ENCODE measurements at places on chromosomes 2 and 18. TPM values are rescaled to one million over a fixed set of nuclear protein-coding genes. Genes with fewer than 3 reads are reported as not detected.
A peak's percentile ranks its signal among the peaks of the same experiment; 100 is the strongest.

DNA sequence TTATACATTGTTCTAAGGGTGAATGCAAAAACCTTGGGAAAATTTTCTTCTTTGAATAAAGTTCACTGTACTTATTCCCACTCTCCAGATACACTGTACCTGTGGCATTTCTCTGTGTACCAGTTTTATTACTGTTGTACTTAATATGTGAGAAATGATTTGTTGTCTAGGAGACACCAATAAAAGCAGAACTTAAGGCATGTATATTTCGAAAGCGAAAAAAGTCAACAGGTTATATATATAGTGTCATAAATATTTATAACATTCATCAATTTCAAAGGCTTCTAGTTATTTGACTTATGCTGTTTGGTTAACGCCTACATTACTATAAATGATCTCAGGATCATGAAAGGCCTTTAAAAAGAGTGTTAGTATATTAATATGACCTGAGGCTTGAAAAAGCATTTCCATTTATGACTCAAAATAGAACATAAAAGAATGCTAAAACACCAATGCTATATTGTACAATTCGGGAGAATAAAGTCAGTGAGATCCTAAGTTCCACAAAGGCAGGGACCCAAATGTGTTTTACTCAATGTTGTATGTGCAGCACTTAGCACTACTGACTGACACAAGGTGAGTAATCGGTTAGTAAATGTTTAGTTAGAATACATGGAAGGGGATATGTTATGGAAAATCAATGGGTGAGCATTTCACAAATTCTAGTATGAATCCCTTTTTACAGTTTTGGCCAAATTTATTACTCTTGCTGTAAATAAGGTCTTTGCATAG lies 32.2 kb upstream of the HNRNPA3 start:
- no peak overlapping the region for H3K27ac ChIP-seq
- DNase-seq, result no peak
- no peaks in the 10 kb centered on the region for H3K27me3 ChIP-seq
- H3K4me3 ChIP-seq, result no peak overlapping the region
- no peaks in the 10 kb centered on the region for H3K36me3 ChIP-seq

DNA sequence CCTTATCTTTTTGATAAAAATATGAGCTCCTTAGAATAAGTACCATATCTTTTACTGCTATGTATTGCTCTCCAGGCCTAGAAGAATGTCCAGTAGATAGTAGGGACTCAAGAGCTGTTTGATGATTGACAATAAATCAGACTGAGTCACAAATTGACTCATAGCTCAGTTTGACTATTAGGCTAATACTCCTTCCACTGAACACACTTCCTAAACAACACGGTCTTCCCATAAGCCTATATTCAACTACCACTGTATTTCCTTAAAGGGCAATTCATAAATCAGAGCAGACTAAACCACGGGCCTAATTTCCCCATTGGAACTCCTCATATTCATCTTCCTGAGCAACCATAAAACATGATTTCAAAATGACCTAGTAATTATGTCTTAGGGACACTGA lies 258.5 kb downstream of the ALK start:
- no peaks in the 10 kb centered on the region for H3K36me3 ChIP-seq
- no peak for DNase-seq
- no peaks in the 10 kb centered on the region for H3K4me1 ChIP-seq
- H3K27me3 ChIP-seq, result no peaks in the 10 kb centered on the region
- no peak overlapping the region for H3K27ac ChIP-seq

GALR1 gene
- total RNA-seq, result not detected

GRCh38 chr2:216651351-216651881 lies 18.2 kb downstream of the IGFBP2 start:
- H3K27ac ChIP-seq, result no peak overlapping the region
- H3K4me3 ChIP-seq, result no peak overlapping the region
- H3K27me3 ChIP-seq, result peaks cover 4% of the 10 kb centered on the region
- no peaks in the 10 kb centered on the region for H3K36me3 ChIP-seq

DNA sequence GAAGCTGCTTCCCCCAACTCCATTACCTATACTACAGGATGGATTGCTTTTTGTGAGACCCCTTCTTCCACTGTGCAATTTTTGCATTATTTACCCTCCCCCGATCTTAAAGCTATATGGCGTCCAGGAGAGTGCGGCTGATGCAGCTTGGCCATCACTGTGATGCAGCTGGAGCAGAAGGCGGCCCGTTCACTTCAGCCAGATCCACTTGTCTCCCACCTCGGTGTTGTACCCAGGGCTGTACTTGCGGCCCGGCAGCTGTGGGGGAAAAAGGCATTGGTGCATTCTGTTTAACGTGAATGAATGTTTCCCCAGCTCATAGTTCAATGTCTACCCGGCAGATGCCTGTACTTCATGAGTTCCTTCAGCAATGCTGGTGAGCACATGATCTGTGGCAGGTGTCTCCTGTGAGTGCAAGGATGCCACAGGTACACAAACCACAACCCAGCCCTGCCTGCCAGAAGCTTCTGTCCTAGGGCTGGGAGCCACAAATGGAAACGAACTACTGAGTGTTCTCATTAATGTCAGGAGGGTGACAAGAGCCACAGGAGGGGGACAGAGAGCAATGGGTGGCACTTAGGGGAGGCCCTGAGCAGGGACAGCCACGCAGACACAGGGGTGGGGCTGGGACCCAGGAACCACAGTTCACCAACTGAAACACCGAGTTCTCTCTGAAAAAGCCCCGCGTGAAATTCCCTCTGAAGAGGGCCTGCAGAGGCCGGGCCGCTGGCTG lies 64.0 kb downstream of the NDUFA10 start:
- no peaks in the 10 kb centered on the region for H3K4me1 ChIP-seq
- H3K4me3 ChIP-seq, result no peak overlapping the region
- peaks cover 12% of the 10 kb centered on the region for H3K36me3 ChIP-seq

- no peaks in the 10 kb centered on the region for H3K36me3 ChIP-seq
- no peak for DNase-seq
- peaks cover 37% of the 10 kb centered on the region for H3K4me1 ChIP-seq
- no peaks in the 10 kb centered on the region for H3K27me3 ChIP-seq
- H3K4me3 ChIP-seq, result no peak overlapping the region
- H3K27ac ChIP-seq, result no peak overlapping the region
These were observed 3.5 kb downstream of the PER2 start for GRCh38 chr2:238284802-238285515.

ANKRD30B gene
- total RNA-seq, result not detected

- H3K36me3 ChIP-seq, result no peaks in the 10 kb centered on the region
- H3K27ac ChIP-seq, result no peak overlapping the region
- no peaks in the 10 kb centered on the region for H3K4me1 ChIP-seq
- no peak for DNase-seq
These were observed 243.1 kb upstream of the TNP1 start for GRCh38 chr2:217102956-217103355.

DNA sequence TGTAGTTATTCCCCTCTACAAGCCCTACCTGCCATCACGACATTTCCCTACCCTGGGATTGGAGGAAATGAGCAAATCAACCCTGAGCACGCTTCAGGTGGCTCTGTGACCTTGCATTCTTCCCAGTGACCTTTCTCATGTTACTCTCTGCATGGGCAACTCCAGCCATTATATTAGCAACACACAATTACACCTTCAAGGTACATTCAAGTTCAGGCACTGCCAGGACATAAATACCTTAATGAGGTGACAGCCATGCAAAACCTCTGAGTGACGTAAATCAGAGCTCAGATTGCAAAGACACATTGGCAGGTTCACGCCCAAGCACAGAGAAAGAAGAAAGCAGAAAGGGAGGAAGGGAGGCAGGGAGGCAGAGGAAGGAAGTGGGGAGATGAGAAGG lies 68.7 kb upstream of the ALK start:
- no peak for DNase-seq
- H3K27ac ChIP-seq, result no peak overlapping the region
- H3K4me3 ChIP-seq, result no peak overlapping the region
- H3K36me3 ChIP-seq, result no peaks in the 10 kb centered on the region
- peaks cover 8% of the 10 kb centered on the region for H3K27me3 ChIP-seq
- H3K4me1 ChIP-seq, result no peaks in the 10 kb centered on the region

KCNJ3 gene
- total RNA-seq, result not detected

GRCh38 chr2:74911061-74911460 lies 47.4 kb upstream of the POLE4 start:
- no peak overlapping the region for H3K27ac ChIP-seq
- H3K4me1 ChIP-seq, result no peaks in the 10 kb centered on the region
- H3K27me3 ChIP-seq, result peaks cover 39% of the 10 kb centered on the region
- DNase-seq, result no peak

SNX17 gene
- total RNA-seq, result 93.2 TPM

SLC8A1 gene
- total RNA-seq, result 0.19 TPM

DNA sequence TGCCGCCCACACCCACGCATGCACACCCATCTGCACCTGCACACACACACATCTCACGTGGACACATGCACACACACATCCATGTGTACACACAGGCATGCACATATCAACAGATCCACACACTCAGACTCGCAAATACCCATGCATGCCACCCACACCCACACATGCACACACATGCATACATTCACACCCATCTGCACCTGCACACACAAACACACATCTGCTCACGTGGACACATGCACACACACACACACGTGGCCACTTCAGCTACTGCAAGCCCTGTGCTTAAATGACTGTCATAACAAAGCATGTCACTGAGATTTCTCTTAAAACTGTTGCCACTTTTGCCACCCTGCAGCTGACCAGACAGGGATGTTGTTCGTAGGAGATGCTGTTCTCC lies 186.6 kb downstream of the SNTG2 start:
- H3K4me3 ChIP-seq, result no peak overlapping the region
- peaks cover 28% of the 10 kb centered on the region for H3K4me1 ChIP-seq
- H3K27ac ChIP-seq, result no peak overlapping the region
- H3K27me3 ChIP-seq, result peaks cover 12% of the 10 kb centered on the region
- H3K36me3 ChIP-seq, result no peaks in the 10 kb centered on the region

- H3K4me1 ChIP-seq, result no peaks in the 10 kb centered on the region
- no peak overlapping the region for H3K27ac ChIP-seq
- H3K4me3 ChIP-seq, result no peak overlapping the region
- DNase-seq, result no peak
These were observed 460.8 kb upstream of the SALL3 start for GRCh38 chr18:78518805-78519204.

PPP1CB gene
- total RNA-seq, result 238 TPM

DNA sequence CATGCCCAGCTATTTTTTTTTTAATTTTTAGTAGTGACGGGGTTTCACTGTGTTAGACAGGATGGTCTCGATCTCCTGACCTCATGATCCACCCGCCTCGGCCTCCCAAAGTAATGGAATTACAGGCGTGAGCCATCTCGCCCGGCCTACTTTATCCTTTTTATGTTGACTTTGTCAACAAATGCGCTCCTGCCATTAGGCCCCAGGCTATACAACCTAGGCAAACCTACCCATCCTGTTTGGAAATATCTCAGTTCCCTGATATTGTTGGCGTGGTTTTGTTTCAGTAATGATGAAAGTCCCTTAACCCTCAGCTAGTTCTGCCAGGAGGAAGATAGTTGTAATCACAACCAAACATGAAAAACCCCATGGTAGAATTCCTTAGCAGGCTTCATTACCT lies 249.4 kb upstream of the SOX11 start:
- H3K27ac ChIP-seq, result no peak overlapping the region
- no peaks in the 10 kb centered on the region for H3K36me3 ChIP-seq
- H3K27me3 ChIP-seq, result no peaks in the 10 kb centered on the region

DNA sequence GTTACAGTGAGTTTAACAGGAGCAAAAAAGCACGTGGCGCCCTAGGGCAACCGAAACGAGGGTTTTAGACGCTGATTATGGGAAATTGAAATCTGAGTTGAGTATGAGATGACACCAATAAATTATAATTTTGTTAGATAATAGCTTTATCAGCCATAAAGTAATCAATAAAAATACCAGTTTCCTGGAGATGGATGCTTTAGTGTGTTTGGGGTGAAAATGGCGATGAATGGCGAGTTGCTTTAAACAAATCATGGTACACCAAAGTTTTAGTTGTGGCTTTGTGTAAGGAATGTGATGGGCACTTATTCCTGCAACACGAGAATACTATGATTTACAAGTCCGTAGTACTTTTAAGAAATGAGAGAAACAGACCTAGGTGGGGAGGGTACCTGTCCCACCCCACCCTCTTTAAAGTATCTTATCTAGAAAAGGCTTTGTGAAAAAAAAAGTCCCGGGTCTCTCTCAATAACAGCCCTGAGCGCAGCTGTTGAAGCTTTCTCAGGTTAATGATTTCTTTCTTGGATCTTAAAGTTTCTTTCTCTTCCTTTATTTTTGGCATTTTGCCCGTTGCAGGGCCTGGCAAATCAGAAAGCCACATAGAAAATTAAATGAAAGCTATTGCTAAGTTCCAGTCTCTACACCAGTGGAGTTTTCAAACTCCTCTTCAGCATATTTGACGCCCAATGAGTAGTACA lies 1.5 kb upstream of the RRM2 start:
- peaks cover 43% of the 10 kb centered on the region for H3K36me3 ChIP-seq
- peaks cover 39% of the 10 kb centered on the region for H3K4me1 ChIP-seq
- H3K27me3 ChIP-seq, result peaks cover 3% of the 10 kb centered on the region
- H3K27ac ChIP-seq, result peak overlapping the region; percentile 93
- H3K4me3 ChIP-seq, result peak overlapping the region; percentile 86

DSG1 gene
- not detected for total RNA-seq

DNA sequence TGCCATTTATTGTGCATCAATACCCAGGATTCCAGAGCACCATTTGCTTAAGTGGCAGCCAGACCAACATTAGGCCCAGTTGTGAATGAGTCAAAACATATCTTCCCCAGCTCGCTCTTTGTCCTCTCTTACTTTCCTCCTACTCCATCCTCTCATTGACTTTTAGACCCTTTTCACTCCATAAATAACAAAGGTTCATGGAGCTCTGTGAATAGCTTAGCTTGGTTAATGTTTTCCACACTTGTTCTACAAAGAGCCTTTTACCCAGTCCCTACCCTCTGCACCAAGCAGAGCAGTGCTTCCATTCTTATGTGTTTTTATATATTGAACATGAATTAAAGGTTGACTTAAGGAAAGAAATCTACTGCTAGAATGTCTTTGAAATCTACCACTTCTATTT lies 625.8 kb upstream of the FANCL start:
- H3K4me3 ChIP-seq, result no peak overlapping the region
- H3K4me1 ChIP-seq, result peaks cover 4% of the 10 kb centered on the region
- no peaks in the 10 kb centered on the region for H3K27me3 ChIP-seq
- DNase-seq, result no peak
- no peak overlapping the region for H3K27ac ChIP-seq

- DNase-seq, result no peak
- no peaks in the 10 kb centered on the region for H3K36me3 ChIP-seq
- no peak overlapping the region for H3K27ac ChIP-seq
- H3K4me3 ChIP-seq, result no peak overlapping the region
- peaks cover 18% of the 10 kb centered on the region for H3K27me3 ChIP-seq
- H3K4me1 ChIP-seq, result no peaks in the 10 kb centered on the region
These were observed 43.8 kb downstream of the LTBP1 start for GRCh38 chr2:32990556-32990955.

IL1RN gene
- total RNA-seq, result 9.8 TPM

Data from activated CD4-positive, alpha-beta memory T cell treated with anti-CD3 and anti-CD28 coated beads for 36 hours (primary cell).